ENCODE measurements at places on chromosomes 16 and 17.

- DNase-seq, result no peak
Observed at GRCh38 chr17:60926466-60927183, 249.0 kb downstream of the BCAS3 start.

DNA sequence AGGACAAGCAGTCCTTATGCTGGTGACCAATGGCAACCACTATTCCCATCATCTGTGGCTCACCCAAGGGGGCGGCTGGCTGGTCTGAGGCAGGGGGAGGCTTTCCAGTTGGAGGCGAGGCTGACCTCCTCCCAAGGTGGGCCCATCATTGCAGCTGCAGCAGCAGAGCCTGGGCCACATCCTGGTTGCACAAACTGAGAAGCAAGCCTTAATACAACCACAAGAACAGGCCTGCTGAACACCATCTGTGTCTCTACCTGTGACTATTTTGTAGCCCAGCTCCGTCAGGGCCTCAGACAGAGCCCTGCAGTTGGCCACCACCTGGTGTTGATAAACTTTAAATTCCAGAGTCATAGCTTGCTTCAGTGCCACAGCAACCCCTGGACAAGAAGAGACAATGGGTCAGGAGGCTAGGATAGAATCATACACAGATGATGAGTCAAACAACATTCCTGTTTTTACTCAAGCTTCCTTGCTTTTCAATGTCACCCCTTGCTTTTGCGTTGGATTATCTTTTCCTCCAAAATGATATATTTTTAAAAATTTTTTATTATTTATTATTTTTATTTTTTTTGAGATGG, 17.9 kb downstream of the SMCR8 start:
- DNase-seq, result no peak

DNA sequence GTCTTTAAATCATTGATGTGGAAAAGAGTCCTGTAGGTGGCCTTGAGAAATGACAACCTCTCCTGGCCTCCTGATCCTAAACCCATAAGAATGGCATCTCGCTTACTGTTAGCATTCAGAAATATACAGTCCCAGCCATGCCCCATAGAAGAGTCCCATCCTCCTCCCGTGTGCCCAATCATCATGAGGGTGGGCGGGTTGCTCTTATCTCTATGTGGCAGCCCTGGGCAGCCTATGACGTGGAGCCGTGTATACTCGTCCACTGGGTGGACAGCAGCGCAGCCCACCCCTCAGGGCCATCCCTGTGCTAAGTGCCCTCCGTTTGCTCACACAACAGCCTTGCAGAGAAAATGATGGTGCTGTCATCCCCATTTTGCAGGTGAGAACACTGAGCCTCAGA, 105.3 kb downstream of the AMFR start:
- no peak for DNase-seq

DNA sequence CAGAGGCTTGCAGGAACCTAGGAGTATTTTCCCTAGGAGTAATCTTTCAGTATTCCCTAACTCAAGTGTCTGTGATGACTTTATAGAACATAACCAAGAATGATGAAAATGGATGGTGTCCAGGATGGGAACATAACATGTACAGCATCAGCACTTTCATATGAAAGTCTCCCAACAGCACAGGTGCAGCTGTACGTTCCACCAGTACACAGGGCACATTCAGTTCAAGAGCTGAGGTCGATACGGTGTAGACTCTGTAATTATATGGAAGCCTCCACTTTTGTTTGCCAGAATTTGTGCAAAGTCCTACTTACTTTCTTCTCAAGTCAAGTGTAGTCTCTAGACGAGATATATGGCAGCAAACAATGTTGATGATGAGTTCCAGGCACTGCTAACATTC, 46.2 kb upstream of the CRYM start:
- no peak for DNase-seq

- peak; percentile 83 for DNase-seq
Observed at GRCh38 chr17:82487910-82488309, 29.4 kb downstream of the NARF start.

All from vagina (tissue), 2 donors.